ENCODE measurements at places on chromosomes 2 and 18.

- DNase-seq = no peak
These were observed 22.2 kb upstream of the IL1RN start for GRCh38 chr2:113105047-113105785.

GRCh38 chr2:27907547-27907946 is 17.0 kb downstream of the BABAM2 start:
- DNase-seq = no peak

DNA sequence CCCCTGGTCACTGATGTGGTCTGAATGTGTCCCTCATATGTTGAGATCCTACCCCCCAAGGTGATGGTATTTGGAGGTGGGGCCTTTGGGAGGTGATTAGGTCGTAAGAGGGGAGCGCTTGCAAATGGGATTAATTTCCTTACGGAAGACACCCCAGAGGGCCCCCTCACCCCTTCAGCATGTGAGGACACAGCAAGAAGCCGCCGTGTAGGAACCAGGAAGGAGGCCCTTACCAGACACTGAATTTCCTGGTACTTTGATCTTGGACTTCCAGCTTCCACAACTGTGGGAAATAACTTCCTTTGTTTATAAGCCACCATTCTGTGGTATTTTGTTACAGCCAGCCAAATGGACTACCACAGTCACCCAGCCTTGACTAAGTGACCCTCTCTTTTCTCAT is 35.9 kb downstream of the NCK2 start:
- DNase-seq = peak; percentile 71

DNA sequence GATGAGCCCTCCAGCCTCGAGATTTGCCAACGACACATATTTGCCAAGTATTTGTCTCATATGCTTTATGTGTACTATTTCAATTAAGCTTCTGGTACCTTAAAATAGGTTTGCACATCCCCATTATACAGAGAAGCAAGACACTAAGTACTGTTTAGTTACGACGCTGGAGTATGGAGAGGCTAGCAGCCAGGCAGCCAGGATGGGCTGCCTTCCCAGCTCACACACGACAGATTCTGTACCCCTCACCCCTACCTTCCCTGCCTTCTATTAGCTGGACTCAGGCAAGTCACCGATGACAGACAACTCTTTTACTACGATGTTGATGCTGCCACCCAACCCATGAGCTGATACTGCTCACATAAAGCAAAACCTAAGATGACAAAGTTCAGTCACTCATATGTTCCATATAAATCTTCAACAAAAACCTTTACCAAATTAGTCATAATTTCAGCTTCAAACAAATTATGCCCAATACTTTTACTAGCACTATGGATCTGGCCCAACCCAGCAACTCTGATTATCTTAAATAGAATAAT is 17.0 kb downstream of the PDIA6 start:
- no peak for DNase-seq

- no peak for DNase-seq
These were observed 7.4 kb downstream of the CNNM4 start for GRCh38 chr2:96768083-96768561.

DNA sequence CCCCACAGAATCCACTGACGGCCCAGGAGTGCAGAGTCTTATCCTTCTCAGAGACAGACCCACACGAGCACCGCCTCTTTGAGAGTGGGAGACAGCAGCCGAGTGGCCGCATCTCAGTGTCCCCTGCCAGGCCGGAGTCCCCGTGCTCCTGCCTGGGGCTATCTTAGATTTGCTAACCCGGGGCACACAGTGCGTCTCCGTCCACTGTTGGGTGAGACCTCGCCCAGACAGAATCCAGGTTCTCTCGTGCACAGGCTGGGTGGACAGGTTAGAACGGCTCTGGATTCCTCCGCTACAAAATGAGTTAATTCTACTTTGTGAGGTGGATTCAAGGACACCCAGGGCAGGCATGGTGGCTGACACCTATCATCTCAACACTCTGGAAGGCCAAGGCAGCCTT is 88.3 kb downstream of the ZNF516 start:
- no peak for DNase-seq

DNA sequence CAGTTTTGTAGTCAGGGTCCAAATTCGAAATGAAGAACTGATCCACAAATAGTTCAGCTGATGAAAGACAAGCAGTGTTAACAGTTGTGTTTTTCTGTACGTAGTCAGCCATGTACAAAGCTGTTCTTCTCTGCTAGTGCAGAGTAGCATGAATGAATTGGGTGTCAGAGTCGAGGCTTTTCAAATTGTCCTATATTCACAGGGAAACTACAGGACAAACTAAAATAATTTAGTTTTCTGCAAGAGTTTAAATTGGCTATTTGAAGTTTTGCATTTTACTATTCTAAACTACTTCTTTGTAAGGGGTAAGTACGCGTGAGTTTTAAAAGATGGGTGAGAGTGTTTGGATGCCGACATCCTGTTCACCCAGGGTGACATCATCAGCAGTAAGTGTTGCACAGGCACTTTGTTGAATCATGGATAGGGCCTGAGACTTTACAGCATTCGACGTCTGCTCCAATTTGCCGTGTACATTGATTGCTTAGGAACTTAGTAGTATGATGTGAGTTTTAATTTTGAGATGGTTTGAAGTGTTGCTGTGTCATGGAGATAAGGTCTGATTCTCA is 147.2 kb upstream of the NFATC1 start:
- no peak for DNase-seq

- no peak for DNase-seq
These were observed 65.3 kb downstream of the WDR75 start for GRCh38 chr2:189506514-189506976.

GRCh38 chr2:191844706-191845105 is 2.2 kb downstream of the CAVIN2 start:
- DNase-seq = no peak

All from DMS79 treated with DMSO at 0.1 percent for 48 hours (cell line).